Colonic mucosa (tissue), 4 donors: ENCODE measurements at places on chromosomes 16 and 17.

DNA sequence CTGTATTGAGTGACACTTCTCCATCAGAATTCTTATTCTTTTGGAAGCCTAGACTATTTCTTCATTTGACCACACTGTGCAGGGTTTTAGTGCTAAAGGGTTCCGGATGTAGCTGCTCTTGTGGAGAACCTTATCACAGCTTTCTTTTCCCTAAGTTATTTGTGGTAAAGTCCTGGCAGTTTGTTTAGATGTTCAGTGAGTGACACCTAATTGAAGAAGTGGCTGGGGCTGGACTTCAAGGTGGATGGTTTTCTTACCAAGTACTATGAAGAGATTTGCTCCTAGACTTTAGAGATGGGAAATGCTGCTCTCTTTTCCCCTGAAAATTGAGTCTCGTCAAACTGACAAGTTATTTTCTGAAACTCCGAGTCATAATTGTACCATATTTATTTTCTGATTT, 144.0 kb upstream of the TBX2 start:
- DNase-seq, result no peak

- no peak for DNase-seq
Observed at GRCh38 chr17:35725802-35726126, 5.7 kb upstream of the RASL10B start.

- DNase-seq, result peak; percentile 47
Observed at GRCh38 chr16:76265434-76266045, 11.7 kb upstream of the CNTNAP4 start.

- no peak for DNase-seq
Observed at GRCh38 chr17:47987240-47987835, 16.4 kb downstream of the CDK5RAP3 start.

GRCh38 chr17:61420745-61421398, 21.2 kb downstream of the TBX2 start:
- no peak for DNase-seq

DNA sequence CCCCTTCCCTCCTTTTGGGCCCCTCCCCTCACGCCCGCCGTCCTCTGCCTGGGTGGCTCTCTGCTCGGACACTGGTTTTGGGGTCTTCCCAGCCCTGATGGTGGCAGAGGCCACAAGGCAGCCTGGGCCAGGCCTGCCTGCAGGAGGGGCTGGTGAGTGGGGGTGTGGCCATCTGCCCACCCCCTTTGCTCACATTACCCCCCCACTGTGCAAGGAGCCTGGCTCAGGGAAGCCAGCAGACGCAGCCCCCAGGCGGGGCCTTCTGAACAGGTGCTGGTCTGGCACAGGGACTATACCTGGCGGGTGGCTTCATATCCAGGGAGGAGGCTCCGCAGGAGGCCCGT, 10.7 kb upstream of the ZFPM1 start:
- no peak for DNase-seq

DNA sequence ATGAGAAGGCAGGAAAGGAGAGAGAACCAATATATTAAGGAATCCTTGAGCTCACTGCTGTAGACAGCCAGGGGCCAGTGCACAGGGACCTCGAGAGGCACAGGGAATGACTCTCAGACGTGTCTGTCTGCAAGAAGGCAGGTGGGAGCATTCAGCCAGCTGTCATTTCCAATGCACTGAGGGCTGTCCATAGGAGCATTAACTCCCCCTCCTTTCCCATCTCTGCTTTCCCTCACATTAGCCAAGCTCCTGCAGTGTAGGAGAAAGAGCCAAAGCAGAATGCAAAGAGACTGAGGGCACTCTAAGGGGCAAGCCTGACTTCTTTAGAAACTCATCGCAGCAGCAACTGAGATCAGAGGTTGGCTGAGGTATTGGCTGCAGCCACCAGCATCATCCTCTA, 218.3 kb downstream of the CDH13 start:
- DNase-seq, result no peak

- DNase-seq, result no peak
Observed at GRCh38 chr17:17754719-17755686, 73.7 kb downstream of the RAI1 start.

DNA sequence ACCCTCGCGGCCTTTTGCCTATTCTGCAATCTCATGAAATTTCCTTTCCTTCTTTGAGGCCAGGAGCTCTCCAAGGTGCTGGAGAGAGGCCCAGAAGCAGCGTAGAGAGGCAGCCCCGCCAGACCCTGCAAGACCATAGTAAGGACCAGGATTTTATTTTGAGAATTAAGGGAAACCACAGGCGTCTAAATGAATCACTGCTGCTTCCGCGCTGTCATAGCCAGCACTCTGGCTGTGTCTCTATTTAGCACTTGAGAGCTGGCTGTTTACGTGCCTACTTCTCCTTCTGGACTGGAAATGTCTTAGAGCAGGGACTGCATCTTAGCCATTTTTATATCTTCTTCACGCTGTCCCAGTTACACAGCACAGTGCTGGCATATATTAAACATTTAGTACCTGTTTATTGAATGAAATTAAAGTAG, 37.6 kb upstream of the PIRT start:
- DNase-seq, result peak; percentile 26

DNA sequence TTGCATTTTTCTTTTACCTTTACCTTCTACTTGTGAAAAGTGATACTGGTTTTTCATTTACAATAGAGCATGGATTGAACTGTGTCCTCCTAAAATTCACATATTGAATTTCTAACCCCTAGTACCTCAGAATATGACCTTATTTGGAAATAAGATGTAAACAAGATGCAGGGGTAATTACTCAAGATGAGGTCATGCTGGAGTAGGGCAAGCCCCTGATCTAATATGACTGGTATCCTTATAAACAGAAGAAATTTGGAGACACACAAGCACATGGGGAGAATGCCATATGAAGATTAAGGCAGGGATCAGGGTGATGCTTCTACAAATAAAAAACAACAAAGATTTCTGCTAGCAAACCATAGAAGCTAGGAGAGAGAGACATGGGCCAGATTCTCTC, 12.2 kb downstream of the MYH13 start:
- no peak for DNase-seq

- DNase-seq, result no peak
Observed at GRCh38 chr17:59516451-59516850, 49.0 kb upstream of the DHX40 start.

DNA sequence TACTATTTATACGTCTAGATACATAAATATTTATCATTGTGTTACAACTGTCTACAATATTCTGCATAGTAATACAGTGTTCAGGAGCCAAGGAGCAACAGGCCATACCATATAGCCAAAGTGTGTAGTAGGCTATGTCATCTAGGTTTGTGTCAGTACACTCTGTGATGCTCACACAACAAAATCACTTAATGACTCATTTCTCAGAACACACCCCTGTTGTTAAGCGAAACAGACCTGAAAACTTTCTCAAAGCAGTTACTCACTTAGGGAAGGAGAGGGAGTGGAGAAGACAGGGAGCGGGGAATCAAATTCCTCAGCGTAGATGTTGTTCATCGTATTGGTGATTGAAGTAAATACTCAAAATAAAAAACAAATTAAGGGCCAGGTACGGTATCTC, 269.5 kb downstream of the STX8 start:
- DNase-seq, result no peak

DNA sequence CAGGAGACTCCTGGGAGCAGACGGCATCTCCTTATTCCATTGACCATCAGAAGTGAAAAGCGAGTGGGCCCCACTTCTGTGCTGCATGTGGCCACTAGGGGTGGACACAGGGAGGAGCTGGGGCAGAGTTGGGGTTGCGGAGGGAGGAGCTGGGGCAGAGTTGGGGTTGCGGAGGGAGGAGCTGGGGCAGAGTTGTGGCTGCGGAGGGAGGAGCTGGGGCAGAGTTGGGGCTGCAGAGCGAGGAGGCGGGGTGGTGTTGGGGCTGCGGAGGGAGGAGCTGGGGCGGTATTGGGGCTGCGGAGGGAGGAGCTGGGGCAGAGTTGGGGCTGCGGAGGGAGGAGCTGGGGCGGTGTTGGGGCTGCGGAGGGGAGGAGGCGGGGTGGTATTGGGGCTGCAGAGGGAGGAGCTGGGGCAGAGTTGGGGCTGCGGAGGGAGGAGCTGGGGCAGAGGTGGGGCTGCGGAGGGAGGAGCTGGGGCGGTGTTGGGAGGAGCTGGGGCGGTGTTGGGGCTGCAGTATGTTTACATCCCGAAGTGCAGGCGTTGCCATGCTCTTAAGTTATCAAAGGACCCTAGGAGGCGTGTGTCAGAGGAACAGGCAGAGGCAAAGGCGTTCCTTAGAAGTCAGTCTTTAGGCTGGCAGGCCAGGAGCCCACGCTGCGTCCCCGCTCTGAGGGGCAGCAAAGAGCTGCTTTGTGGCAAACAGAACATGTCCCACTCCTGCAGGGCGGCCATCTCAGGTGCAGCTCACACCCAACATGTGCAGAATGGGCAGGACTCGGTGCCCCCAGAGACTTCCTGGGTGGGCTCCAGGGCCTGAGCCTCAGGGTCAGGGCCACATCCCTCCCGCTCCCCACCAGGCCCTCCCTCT, 76.0 kb downstream of the ZNF778 start:
- no peak for DNase-seq

DNA sequence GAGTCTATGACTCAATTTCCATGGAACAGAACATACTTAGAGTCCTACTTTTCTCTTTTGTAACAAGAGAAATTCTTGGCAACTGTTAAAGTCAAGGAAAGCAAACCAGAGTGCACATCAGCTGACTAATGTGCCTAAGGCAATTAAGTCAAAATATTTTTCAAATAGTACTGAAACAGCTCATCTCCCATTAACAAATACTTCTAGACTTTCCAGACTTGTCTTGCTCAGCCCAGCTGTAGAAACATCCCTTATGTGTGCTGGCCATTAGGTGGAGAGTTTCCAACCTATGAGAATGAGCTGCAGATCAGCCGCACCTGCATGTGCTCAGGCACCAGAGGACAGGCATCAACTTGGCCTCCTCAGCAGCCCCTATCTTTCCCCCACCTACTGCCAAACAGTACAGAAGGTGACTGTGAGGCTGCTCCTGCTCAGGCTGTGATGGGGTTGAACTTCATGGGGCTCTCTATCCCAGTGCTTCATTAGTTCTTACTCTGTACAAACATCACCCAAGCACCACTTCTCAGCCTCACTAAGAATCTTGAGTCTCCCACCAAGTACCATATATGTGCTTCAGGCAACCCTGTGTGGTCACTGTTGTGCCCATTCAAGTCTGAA, 32.2 kb downstream of the TEX2 start:
- DNase-seq, result no peak

- no peak for DNase-seq
Observed at GRCh38 chr16:66287926-66288325, 78.6 kb upstream of the CDH5 start.

GRCh38 chr16:51148678-51149228, 2.3 kb downstream of the SALL1 start:
- DNase-seq, result no peak

DNA sequence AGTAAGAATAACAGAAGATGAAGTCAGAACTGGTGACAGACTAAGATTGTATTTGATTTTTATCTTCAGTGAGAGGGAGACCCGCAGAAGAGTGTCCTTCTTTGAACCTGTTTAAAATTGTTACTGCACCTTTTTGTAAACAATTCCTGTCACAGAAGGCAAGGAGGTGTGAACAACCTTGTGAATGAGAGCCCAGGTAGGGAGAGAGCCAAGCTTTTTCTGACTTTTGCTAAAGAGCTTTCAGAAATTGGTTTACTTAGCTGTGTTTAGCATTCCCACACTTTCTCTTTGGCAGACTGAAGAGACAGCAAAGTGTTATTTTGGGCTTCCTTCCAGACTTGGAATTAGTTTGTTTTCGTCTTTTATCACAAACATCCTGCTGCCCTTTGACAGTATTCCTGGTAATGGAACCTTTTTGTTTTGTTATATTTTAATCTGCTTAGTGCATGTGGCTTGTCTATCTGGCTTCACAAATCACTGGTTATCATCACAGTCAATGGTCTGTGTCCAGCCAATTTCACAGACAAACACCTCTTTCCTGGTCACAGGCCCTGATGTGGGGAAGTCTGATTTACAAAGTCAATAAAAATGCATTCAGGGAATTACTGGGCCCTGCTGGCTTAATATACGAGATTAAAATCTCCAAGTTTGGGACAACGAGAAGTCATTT, 85.7 kb upstream of the HS3ST2 start:
- no peak for DNase-seq

GRCh38 chr16:73473713-73474112, 425.8 kb upstream of the ZFHX3 start:
- no peak for DNase-seq

DNA sequence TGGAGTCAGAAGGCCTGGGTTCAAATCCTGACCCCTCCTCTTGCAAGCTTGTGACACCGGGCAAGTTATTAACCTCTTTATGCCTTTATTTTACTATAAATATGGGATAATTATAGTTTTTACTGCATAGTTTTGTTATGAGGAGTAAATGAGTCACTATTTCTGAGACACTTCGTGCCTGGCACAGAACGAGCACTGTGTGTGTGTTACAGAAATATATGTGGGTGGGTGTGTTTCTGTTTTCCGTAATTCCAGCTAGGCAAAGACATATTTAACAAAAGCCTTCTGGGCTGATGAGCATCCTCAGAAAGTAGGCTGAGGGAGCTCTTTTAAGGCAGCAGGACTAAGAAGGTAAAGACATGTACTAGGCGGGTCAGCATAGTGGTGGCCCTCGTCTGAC, 417.9 kb downstream of the MAF start:
- DNase-seq, result no peak

DNA sequence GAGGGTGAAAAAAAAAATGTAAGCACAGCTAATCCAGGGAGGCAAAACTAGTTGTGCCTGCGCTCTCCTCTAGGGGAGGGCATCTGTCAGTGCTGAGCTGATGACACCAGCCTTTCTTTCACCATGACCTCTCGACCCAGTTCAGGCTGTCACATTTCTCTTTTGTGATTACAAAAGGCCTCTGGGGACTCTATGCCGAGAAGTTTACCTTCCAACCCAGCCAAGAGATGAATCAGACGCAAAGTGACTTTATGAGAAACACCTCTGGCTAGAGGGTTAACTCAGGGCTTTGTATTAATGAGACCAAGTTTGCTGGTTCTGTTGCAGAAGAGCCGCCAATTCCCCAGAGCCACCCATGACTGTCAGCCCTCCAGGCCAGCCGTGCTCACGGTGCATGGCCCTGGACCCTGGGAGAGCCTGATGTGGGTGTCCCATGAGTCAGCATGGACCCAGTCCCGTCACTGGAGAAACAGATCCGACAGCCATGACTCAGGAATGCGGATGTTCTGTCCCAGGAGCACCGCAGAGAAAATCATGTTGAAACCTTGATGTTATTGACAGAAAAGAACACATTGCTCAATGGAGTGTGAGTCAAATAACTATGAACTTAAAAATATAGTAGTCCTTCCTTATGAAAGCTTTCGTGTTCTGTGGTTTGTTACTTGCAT, 437.2 kb downstream of the HS3ST3B1 start:
- no peak for DNase-seq
